ENCODE measurements at places on chromosomes 11 and 22.

DNA sequence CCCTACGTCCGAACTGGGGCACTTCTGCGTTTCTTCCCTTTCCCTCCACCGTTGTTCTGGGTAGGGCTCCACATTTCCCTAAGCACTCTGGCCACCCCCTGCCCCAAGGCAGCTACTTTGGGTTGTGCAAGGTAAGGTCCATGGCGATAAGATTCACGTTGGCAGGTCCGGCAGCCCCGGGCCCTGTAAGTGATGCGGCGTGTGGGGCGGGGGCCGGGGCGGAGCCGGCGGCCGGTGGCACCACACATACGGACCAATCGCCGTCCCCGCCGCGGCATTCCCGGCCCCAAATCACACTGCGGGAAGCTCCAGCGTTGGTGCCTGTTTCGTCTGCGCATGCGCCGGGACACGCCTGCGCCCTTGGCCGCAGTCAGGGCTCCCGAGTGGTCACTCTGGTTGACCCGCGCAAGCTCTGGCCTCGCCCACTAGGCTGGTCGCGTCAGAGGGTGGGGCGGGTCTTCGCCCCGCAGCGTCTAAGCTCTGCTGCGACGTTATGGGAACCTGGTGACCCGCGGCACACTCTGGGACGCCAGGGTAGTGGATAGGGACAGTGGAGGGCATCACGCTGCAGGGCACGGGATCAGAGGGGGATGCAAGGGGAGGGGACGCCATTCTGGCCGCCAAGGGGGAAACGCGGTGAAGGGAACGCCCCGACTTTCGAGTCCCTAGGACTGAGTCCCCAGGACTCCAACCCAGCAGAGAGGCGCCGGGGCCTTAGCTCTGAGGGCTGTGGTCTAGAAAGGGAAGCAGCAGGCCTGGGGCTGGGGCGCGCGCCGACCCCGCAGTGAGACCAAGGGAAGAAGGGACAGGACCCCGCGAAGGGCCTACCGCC lies 1.6 kb downstream of the FADS1 start:
- peak; percentile 96 for DNase-seq

GRCh38 chr22:17107547-17107810 lies 13.7 kb downstream of the TMEM121B start:
- no peak for DNase-seq

DNA sequence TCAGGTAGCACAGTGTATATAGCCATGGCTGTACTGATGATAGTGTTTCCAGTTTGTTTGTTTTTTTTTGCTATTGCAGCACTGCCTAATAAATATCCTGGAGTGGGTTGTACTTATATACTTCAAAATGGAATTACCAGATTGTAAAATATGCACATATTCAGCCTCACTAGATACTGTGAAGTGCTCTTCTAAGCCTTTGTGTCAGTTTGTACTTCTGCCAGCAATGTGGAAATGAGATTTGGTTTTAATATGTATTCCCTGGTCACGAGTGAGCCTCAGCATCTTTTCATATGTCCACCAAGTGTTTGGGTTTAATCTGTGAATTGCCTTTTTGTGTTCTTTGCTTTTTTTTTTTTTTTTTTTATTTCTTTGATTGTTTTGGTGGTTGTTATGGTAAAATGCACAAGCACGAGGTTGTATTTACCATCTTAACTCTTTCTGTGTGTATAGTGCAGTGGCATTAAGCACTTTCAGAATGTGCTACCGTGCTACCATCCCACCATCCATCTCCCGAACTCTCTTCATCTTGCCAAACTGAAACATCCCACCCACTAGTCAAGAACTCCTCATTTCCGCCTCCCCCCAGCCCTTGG lies 34.9 kb downstream of the ST3GAL4 start:
- no peak for DNase-seq

GRCh38 chr11:534396-535209 lies 773 bp downstream of the HRAS start:
- peak; percentile 66 for DNase-seq

DNA sequence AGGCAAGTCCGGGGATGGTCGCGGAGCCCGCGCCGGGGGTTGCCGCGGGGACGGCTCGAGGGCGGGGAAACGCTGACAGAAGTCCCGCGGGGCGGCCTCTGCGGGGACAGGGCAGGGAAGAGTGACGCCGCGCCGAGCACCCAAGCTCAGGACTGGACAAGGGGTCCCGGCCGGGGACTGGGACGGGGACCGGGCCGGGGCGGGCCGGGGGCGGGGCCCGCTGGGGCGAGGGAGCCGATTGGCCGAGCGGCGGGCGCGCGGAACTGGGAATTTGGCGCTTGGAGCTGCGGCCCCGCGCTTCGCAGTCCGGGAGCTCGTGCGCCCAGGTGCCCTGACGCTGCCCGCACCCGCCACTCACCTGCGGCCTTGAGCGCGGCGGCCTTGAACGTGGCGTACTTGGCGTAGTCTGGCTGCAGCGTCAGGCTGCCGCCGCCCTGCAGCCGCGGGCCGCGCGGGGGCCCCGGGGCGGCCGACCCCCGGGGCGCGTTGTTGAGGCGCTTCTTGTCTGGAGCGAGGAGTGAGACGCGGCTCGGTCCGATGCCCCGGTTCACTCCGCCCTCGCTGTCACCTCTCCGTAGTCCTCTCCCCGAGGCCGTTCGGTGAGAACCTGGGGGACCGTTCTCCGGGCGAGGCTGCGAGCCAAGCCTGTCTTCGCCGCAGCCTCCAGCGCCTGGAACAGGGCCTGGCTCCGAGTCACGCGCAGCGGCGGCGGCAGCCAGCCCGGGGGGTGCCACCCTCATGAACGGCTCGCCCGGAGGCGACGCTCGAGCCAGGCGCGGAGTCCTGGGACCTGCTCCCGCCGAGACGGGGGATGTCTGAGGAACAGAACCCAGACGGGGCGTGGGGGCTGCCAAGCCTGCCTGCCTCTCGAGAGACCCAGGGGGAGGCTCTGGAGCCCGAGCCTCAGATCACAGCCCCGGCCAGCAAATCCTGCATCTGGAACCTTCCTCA lies 4.5 kb downstream of the SHISA8 start:
- no peak for DNase-seq

- no peak for DNase-seq
These were observed 59.7 kb upstream of the RASSF10 start for GRCh38 chr11:12949453-12949852.

DNA sequence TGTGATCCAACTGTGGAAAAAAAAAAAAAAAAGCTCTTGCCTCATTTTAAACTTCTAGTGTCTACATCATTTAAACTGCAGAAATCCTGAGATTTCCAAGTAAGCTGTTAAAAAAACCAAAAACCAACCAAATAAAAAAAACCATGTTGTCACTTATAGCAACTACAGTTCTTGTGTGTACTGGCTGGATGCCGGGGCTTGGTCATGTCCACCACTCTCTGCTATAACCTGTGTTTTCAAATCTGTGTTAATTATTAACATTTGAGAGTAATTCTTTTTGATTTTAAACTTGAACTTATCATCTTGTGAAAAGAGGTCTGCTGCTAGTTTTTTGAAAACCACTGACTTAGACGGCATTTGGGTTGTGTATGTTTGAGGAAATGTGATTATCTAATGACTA lies 32.2 kb upstream of the BID start:
- DNase-seq: no peak

- DNase-seq: no peak
These were observed 250.9 kb upstream of the NARS2 start for GRCh38 chr11:78825591-78826020.

DNA sequence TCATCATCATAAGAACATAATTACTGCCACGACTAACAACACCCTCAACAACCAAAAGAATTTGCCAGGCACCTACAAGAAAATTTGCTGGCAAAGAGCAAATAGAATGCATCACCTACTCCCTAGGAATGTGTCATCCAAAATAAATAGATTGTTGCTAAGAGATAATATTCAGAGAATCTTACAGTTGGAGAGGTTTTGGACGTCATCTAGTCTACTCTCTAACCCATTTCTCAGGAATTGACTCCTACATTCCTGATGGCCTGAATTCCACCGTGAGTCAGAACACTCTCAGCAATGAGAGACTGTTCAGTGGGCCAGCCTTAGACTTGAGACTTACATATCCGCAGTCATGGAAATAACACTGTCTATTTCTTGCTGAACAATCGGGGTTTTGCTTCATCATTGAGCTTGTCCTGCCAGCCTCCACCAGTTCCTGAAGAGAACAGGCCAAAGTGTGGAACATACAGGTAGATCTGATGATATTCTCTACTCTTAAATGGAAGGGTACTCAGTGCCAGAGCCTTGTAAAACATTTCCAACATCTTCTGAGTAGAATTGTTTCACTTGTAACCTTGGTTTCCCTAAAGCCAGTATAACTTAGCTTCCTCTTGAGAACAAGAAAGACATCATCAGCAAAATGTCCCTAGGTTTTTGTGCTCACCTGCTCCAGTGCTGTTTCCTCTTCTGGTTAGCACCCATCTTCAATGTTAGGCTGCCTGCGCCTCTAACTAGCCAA lies 8.3 kb downstream of the KIRREL3 start:
- DNase-seq: no peak
